Foreskin melanocyte (primary cell): ENCODE measurements at places on chromosomes 2 and 18.

- no peak for DNase-seq
Observed at GRCh38 chr2:88764850-88765153, 73.3 kb downstream of the RPIA start.

- DNase-seq = no peak
Observed at GRCh38 chr2:190889175-190889943, 8.7 kb downstream of the GLS start.

GRCh38 chr2:147623328-147623727 lies 221.5 kb upstream of the ACVR2A start:
- no peak for DNase-seq

- no peak for DNase-seq
Observed at GRCh38 chr2:46872902-46873603, 42.6 kb downstream of the MCFD2 start.

DNA sequence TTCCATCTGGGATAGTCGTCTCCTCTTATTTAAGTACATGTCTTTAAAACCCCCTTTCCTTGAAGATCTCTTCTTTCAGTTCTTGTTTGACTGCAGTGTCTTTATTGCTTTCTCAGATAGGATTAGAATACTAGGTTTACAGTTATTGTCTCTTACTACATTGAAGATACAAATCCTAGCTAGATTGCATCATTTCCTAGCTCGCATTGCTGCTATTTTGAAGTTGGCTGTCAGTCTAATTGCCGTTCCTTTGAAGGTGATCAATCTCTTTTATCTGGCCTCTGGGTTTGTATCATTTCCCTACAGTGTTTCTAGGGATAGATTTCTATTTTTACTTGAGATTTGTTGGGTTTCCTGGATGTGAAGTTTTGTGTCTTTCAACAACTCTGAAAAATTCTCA lies 20.9 kb downstream of the ARMC9 start:
- DNase-seq = no peak

- DNase-seq = peak; percentile 54
Observed at GRCh38 chr2:165961818-165962217, 8.2 kb upstream of the TTC21B start.

DNA sequence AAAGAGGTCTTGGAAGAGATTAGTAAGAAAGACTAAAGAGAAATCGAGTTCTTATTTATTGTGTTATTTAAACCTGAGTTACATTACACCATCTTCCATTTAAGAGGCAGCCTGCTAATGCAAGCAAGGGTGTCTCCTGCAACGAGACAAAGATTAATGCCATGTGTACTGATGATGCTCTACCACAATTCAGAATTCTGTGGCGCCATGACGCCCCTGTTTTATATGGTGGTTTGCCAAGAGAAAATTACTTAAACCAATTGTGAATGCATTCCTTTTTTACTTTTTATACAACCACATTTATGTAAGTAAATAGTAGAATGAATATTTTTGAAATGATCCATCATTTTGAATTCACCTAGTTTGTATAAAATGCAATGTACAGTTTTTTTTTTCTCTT lies 356.1 kb upstream of the ZEB2 start:
- DNase-seq = no peak

DNA sequence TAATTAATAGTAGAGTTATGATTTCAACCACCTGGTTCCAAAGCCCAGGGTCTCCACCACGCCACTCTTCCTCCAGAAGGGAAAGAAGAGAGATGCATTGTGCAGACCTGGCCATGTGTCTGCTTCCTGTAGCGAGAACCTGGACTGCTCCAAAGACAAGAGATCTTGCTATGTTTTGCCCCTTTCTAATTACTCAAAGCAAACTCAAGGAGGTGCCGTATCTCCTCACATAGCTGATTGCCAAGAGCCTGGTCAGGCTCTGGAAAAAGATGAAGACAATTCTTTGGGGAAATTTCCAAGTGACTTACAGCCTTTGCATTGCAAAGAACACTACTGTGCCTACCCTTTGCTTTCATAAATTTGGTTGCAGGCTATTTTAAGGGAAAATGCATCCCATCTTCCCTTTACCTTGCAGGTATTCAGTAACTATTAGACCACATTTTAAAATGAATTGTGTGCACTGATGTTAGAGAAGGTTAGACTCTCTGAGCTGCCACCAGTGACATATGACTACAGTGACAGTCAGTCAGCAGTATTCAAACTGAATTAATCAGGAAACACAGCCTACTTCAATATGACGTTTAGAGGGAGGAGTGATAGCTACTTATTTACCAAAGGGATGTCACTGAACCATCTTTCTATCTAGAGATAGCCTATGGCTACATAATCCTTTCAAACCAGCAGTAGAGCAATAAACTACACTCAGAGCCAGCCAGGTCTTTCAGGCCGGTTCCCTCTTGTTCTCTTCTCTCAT lies 842.1 kb upstream of the FANCL start:
- no peak for DNase-seq

DNA sequence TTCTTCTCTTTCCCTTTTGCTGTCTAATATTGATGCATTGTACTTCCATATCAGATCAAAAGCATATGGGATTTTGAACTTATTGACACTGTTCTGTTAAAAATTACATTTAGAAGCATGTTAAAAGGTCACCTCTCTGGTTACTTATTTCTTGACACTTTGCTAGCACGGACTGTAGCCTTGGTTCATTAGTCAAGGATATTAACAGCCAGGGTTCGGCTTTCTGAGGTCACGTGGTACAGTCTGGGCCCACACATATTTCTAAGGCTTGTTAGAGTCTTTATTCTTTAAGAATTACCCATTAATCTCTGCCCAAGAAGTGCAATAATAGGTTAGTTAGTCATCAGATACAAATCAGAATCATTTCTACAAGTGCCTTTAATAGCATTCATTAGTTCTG lies 1035.8 kb upstream of the FANCL start:
- peak; percentile 4 for DNase-seq

DNA sequence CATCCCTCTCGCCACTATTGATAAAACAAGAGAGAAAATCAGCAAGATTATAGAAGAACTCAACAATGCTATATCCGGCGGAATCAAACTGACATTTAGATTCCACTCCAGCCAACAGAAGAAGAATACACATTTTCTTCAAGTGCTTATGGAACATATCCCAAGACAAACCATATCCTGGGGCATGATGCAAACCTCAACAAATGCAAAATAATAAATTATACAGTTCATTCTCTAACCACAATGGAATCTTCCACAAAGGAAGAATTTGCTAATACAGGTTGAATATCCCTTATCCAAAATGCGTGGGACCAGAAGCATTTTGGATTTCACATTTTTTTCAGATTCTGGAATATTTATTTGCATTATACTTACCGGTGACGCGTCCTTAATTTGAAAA lies 51.4 kb upstream of the YPEL5 start:
- peak; percentile 28 for DNase-seq

- no peak for DNase-seq
Observed at GRCh38 chr2:95052804-95053479, 27.4 kb downstream of the MAL start.
